ENCODE measurements at places on chromosomes 5 and 9. TPM values are rescaled to one million over a fixed set of nuclear protein-coding genes. Genes with fewer than 3 reads are reported as not detected.

DNA sequence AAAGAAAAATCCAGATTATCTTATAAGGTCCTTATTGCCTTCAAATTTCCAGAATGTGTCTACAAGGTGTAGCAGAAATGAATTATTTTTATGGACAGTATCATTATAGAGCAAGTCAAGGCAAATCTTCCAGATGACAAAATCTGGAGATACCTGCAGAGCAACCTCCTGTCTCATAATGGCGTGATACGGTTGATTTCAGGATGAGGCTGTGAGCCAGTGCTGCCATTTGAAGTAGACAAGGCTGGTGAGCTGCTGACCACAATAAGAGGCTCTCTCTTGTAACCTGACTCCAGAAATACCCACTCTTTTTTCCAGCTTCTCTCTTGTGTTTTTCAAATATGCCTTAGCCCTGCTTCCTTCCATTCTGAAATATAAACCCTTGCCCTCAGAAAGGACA, 108.2 kb downstream of the HTR1A start:
- no peak for DNase-seq

GRCh38 chr5:169581580-169582227, 1.9 kb upstream of the SPDL1 start:
- DNase-seq, result peak; percentile 52

DNA sequence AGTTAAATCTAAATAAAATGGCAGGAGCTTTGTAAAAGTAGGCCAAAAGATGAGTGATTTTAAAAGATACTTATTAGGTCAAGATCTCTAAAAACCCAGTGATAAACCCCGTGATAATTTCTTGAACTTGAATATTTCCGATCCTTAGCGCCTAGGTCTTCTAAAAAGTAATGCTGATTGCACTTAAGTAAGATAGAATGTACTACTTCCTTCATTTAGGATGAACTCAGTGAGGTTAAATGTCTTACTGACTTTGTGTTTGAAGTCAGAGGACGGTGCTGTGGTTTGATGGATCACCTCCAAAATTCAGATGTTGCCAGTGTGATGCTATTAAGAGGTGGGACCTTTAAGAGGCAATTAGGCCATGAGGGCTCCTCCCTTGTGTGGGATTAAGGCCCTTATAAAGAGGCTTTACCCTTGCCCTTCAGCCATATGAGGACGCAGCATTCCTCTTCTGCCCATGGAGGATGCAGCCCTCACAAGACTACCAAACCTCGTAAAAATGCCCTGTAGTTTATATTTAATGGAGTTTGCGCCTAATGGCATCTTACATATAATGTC, 130.1 kb downstream of the TRIO start:
- no peak for DNase-seq

DNA sequence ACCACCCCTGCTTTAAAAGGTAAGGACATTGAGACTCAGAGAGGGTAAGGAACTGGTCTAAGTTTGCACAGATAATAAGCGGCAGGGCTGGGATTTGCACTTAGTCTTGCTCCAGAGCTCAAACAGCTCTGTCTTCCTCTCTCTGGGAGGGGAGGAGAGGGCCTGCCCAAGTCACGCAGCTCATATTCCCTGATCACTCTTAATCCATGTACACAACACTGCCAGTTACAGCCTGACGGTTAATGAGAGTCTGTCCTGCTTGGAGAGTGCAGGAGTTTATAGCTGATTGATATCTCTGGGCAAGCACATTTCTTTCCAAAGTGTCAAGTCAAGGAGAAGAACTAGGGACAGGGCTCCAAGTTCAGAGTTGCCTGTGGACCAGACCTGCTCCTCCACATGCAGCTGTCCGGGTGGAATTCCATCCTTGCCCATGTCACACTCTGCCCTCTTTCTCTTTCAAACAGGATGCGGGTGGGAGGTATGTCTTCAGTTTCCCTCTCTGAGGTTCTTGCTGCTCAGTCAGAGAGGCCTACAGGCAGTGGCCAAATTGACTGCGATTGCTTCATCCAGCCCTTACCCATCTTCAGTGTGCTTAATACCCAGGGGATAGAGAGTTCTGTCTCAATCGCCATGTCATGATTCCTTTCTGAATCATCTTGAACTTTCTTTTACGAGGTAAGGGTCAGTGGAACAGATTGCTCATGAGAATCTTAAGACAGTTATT, 54.5 kb downstream of the GALNT12 start:
- no peak for DNase-seq

DNA sequence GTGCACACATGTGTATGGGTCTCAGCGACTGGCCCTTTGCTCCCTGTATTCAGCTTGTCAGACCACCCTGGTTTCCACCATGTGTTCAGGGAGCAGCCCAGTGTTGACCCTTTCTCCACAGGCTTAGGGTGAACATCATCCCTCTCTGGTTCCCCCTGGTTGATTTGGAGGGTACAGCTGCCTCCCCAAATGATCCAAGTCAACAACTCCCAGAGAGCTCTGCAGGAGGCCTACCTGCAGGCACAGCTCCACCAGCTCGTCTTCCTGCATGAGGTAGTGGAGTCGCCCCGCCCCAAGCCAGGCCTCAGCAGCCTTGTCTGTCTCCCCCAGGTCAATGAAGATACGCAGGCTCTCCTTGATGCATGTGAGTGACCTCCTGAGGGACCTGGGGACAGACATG, 50.5 kb downstream of the SH3TC2 start:
- no peak for DNase-seq

- peak; percentile 16 for DNase-seq
These were observed 314.4 kb downstream of the GADD45G start for GRCh38 chr9:89919171-89919681.

DNA sequence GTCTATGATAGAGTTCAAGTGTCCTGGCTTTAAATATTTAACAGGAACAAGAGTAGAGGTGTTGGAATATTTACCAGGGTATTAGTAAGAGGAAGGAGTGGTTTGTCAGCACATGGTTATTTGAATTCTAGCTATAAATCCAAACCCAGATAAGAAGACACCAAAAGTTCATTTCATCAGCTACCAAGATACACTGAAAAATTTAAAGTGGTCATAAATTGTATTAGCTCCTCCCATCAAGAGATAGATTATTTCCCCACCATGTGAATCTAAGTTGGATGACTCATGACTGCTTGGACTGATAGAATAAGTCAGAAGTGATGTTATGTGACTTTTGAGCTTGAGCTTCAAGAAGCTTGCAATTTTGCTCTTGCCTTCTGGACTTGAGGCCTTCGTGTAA, 72.1 kb upstream of the GRAMD2B start:
- no peak for DNase-seq

- no peak for DNase-seq
These were observed 275.1 kb downstream of the SLF1 start for GRCh38 chr5:94893412-94894135.

The PDE4D gene
- 27.4 TPM for total RNA-seq

DNA sequence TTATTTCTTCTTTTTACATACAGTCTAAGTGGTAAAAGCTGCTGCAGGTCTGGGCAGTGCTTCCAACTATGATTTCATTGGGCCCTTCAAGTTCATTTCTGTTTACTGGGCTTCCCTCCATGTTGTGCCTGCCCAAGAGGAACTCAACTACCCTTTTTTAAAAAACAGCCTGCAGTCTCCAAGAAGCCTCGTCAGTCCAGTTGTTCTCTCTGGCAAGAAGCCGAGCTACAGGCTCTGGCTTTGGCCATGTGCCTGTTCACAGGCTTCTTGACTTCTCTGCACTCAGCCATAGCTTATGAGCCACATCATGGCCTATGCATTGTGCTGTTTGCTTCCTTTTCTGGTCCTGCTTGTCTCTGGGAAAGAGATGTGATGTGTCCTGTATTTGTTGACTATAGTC, 119.7 kb upstream of the PJA2 start:
- no peak for DNase-seq

DNA sequence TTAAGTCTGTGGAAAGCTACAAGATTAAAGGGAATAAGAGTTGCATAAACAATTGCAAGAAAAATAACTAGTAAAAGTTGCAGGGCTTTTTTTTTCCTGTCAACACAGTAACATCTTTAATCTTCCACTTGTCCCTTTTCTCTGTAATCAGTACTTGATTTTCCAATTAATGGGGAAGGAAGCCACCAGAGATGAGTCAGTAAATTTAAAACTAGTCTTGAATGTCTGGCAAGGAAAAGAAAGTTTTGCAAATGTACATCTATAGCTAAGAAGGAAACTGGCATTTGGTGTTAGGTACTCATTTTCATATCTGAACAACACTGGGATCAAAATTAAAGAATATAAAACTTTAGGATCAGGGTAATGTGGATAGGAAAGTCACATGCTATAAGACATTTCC, 17.1 kb downstream of the DAP start:
- no peak for DNase-seq

The INSL4 gene
- not detected for total RNA-seq

GRCh38 chr9:91295357-91295756, 66.4 kb downstream of the AUH start:
- no peak for DNase-seq

- DNase-seq, result no peak
These were observed 599 bp downstream of the LYRM7 start for GRCh38 chr5:131171276-131171810.

- DNase-seq, result no peak
These were observed 124.1 kb downstream of the MVB12B start for GRCh38 chr9:126450668-126451205.

DNA sequence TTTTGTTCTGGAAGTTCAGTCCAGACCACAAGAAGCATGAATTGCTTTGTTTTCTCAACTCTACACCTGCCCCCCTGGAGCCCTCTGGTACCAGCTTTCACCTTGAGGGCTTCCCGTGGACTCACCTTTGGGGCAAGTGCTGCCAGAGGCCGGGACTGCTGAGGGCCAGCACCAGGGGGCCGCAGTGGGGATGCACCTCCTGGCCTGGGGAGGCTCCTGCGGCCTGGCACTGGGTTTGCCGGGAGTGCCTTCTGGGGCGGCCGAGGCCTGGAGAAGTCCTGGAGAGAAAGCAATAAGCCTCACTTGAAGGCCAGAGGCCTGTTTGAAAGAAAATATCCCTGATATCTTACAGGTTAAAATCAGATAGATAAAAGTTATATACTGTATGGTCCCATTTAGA, 21.7 kb downstream of the NIPAL4 start:
- no peak for DNase-seq

DNA sequence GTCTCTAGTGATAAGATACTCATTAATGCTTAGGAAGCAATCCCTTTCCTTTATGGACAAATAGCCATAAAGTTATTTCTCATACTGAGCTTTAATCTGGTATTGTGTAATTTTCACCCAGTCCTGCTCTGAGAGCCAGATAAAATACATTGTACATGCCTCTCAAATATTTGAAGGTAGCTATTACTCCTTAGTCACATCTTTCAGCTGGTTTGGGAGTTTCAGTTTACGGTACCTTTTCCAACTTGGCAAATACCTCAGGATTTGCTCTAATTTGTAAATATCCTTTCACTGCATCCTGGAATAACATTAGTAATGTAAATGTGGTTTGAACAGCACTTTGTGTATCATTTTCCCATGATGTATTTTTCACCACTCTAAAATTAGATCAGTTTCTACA, 47.4 kb downstream of the ABHD17B start:
- no peak for DNase-seq

- DNase-seq, result no peak
These were observed 6.1 kb downstream of the TLE1 start for GRCh38 chr9:81683238-81683637.

The SERF1A gene
- total RNA-seq, result 1.2 TPM

The FAM153A gene
- total RNA-seq, result not detected

The FAM221B gene
- not detected for total RNA-seq

The FRMD3 gene
- total RNA-seq, result 6.1 TPM

The THBS4 gene
- total RNA-seq, result 1.4 TPM

The ANKH gene
- total RNA-seq, result 16.4 TPM

DNA sequence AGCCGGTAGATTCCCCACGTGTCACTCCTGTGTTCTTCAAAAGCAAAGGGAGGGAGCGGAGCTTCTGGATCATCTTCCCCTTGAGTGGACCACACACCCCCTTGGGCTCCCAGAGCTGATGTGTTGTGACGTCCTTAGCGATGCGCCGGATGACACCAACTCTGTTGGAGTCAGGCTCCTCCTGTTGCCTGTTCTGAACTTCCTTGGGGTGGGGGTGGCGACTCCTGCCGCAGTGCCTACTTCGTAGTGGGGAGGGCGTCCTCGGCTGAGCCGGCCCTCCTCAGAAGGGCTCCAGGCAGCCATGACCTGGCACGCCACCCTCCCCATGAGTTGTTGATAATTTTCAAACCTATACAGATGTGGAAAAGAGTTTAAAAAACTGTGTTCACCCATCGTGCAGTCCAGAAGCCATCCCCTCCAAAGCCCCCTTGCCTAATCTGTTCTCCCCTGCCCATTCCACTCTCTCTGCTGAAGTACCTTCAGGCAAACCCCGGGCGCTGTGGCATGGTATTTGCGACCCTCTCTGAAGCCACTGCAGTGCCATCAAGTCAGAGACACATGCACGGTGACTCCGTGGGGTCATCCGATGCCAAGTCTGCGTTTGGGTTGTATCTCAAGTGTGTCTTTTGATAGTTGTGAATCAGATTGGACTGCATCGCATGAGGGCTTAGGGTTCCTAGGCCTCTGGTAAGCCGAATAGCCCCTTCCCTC, 16.7 kb downstream of the EXOC3 start:
- DNase-seq, result no peak

GRCh38 chr5:96565582-96566265, 96.5 kb upstream of the CAST start:
- DNase-seq, result no peak

The GIN1 gene
- total RNA-seq, result 2.7 TPM

GRCh38 chr5:31987985-31988710, 186.0 kb downstream of the GOLPH3 start:
- no peak for DNase-seq

DNA sequence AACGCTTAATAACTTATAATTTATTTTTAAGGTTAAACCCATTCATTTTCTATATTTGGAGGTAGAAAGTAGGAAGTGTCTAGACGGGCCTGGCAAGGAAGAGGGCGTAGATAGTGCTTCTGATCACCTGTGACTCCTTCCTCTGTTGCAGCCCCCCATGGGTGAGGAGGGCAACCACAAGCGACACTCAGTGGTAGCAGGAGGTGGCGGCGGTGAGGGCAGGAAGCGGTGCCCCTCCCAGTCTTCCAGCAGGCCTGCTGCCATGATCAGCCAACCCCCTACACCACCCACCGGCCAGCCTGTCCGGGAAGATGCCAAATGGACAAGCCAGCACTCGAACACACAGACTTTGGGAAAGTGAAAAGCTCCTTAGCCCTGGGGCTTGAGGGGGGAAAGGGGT, 36.7 kb downstream of the FAXDC2 start:
- no peak for DNase-seq

GRCh38 chr5:127002390-127002789, 28.0 kb downstream of the MARCHF3 start:
- no peak for DNase-seq

- DNase-seq, result no peak
These were observed at the start of gene CCDC152 for GRCh38 chr5:42756606-42757601. Gene CCDC152, plus strand, starts transcription at chr5:42756818. Its CDS starts 2,304 bp downstream, at chr5:42759122.

GRCh38 chr9:102950346-102950745, 44.8 kb upstream of the CYLC2 start:
- no peak for DNase-seq

DNA sequence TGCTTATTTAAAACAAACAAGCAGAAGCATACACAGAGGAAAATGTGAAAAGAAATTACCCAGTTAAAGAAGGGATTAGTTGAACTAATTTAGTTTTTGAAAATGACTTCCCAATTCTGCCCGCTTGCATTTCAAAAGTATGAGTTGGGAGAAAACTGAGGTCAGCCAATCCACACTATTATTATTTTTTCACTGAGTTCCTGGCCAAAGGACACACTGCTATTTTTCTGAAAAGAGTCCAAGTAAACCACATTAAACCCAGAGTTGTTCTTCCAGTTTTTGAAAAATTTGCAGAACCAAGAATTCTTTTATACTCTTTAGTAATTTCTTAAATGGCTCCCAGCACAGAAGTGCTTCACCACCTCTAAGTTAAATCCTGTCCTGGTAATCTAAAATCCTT, 7.5 kb downstream of the SMU1 start:
- no peak for DNase-seq
